Stimulated activated CD4-positive, alpha-beta T cell treated with anti-CD3 and anti-CD28 coated beads, TNF-alpha, amount 100 ng/mL, for 4 hours (primary cell): ENCODE measurements at places on chromosomes 2 and 18.

DNA sequence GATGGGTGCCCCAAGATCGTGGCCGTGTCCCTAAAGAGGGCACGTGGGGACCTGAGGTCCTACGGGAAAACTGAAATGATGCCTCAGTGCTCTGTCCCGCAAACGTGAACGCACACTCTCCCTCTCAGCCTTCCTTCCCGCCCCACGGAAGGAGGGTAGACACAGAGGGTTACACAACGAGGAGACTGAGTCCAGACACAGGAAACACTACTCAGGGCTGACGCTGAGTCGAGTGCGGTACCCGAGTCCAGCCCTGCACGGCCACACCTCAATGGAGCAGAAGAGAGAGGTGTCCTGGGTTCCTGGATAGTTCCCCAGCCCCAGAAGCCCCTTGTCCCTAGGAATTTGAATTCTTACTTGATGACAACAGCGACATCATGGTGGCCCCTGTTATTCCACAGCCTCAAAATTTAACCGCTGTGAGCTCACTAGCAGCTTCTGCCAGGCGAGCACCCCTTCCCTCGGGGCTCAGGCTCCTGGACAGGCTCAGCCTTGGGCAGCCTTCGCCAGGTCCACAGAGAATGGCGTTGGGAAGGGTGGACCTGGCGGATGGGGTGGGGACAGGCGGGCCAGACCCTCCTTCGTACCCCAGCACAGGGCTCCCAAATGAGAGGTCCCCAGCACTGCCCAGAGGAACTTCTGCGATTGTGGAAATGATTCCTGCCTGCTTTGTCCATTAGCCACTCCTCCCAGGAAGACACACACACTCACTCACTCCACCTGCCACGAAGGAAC is 980 bp upstream of the RNPEPL1 start:
- no peak for DNase-seq

DNA sequence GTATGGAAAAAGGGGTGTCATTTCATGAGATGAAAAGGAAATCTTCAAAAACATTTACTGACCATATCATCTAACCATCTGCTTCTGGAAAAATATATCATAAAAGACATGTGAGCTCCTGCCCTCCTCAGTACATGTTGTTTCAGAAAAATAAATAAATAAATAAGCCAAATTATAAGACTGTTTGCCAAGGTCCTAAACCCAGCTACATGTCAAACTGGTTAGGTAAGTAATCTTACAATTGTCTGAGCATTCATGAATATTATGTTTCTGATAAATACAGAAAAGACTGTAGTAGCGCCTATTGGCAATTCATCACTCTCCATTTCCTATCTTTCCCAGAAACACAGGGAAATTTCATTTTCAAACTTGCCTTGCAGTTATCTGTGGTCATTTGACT is 138.9 kb upstream of the SETBP1 start:
- DNase-seq, result no peak

DNA sequence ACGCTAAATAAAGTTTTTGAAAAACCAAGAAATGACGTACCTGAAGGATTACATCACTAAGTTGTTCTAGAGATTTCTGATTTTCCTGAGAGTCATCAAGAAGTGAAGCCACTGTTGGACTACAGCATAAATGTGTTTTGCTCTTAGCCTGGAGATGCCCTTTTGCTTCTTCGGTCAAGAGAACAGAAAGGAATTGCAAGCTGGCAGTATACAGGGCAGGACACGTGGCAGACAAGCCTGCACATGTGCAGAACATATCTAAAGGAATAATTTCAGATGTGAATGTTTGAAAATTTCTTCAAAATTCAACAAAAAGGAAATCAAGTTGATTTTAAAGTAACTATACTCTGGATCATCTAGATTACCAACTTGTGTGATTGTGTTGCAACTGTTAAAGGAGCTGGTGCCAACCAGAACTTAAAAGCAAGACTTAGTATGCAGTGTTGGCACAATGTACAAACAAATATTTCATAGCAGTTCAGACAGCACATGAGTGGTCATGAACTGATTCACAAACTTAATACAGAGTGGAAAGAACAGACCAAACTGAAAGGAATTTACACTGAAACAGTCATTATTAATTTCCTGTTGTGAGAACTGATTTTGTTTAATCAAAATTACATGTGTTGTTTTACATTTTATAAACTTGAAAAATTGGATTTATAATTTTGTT is 100.4 kb upstream of the CD226 start:
- no peak for DNase-seq

- DNase-seq, result no peak
These were observed 207.8 kb upstream of the SMAD2 start for GRCh38 chr18:48138210-48138609.

DNA sequence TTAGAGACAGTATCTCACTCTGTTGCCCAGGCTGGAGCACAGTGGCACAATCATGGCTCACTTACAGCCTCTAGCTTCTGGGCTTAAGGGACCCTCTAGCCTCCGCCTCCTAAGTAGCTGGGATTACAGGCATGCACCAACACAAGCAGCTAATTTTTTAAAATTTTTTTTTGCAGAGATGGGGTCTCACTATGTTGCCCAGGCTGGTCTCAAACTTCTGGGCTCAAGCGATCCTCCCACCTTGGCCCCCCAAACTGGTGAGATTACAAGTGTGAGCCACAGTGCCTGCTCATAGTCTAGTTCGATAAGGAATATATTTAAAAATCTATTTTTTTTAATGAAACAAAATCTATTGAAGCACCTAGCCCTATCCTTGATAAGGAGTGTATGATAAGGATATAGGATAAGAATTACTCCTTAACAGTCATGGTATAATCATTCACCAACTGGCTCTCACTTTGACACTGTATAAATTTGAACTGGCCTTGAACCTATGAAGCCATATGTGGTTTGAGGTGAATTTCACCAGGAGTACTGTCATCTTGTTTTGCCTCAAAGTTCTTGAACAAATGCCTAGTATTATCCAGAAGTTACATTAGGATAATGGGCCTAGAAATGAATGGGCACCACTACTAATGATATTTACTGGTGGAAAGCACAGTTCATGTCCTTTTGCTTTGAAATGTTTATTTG is 71.1 kb downstream of the EXOC6B start:
- DNase-seq, result no peak

- no peak for DNase-seq
These were observed 113.1 kb upstream of the WDR75 start for GRCh38 chr2:189327879-189328847.

DNA sequence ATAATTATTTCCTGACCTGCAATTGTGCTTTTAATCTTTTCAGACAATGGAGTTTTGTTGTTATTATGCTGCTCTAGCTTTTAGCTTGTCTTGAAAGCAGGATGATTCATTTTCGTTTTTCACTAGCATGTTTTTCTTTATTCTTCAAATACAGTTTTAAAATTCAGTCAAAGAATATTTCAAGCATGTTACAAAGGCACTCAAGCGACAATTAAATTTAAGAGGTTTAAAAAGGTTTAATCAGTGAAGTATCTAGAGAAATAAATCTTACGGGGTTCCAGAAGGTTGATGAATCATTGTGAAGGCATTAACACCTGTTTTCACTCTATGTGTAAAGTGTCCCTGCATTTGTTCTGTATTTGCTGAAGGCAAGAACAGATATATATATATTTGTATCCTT is 390.7 kb upstream of the TMEFF2 start:
- no peak for DNase-seq

DNA sequence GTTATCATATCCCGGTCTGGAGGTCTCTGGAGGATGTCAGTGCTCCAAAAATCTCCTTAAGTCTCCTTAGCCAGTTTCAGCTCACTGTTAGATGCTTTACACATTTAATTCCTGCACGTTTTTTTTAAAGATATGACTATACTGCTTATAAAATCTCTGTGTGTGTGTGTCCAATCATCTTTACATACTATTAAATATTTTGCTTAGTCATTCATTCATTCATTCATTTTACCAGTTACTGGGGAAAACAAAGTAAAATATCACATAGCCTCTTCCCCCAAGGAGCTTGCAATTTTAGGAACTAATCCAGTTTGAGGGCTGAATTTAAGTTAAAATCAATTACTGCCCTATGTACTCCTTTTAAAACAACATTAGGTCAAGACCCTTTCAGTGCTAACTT is 293.2 kb upstream of the LYPD1 start:
- DNase-seq, result no peak

- DNase-seq, result no peak
These were observed 35.4 kb downstream of the PPP4R3B start for GRCh38 chr2:55581874-55582547.

DNA sequence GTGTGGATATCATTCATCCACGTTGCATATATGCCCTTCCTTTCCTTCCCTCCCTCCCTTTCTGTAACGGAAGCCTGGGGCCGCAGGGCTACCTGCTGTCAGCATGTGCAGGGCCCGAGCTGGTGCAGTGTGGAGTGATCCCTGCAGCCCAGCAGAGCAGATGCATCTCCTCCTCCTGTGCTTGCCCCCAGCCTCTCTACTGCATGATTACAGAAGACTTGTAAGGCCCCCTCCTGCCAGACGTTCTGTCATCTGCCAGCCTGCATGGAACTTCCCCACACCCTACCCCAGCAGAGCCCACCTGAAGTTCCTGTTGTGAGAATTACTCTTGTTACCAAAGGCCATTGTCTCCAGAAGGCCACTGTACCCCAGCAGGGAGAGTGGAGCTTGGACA is 67.5 kb upstream of the FOSL2 start:
- no peak for DNase-seq

- DNase-seq, result no peak
These were observed 17.0 kb upstream of the ANKRD44 start for GRCh38 chr2:197327472-197328098.

DNA sequence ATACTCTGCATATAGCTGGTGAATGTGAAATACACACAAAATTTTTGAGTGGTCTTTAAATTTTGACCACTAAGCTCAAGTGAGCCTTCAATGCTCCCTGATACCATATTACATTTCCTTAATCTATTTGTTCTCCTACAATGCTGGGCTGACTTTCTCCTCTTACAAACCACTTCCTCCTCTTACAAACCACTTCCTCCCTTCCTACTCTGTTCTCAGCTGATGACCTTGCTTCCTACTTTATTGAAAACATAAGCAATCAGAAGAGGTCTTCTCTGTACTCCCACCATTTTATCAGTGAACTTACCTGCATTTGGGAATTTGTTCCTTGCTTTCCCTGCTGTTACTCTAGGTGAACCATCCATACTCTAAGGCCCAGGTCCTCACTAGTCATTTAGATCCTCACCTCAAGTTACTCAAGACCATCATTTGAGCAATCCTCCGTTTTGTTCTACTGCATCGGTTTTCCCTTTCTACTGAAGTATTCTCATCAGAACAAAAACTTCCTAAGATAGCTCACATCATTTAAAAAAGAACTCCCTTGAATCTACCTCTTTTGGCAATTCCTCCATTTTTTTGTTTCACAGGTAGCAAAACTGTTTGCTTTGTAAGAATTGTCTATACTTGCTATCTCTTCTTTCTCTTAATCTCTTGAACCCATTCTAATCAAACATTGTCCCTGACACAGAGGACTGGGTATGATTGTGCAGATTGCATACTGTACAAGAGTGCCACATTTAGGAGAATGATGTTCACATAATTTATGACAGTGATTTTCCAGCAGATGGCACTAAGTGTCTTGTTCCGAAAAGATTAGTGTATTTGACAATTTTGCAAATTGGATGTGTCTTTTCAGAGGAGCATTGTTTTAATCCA is 96.5 kb downstream of the EPB41L5 start:
- DNase-seq, result no peak

- no peak for DNase-seq
These were observed 1.6 kb downstream of the ABCA12 start for GRCh38 chr2:215136669-215137328.

GRCh38 chr18:61738042-61738441 is 154.8 kb downstream of the RNF152 start:
- DNase-seq, result no peak

GRCh38 chr2:152603166-152603565 is 114.1 kb downstream of the PRPF40A start:
- no peak for DNase-seq

DNA sequence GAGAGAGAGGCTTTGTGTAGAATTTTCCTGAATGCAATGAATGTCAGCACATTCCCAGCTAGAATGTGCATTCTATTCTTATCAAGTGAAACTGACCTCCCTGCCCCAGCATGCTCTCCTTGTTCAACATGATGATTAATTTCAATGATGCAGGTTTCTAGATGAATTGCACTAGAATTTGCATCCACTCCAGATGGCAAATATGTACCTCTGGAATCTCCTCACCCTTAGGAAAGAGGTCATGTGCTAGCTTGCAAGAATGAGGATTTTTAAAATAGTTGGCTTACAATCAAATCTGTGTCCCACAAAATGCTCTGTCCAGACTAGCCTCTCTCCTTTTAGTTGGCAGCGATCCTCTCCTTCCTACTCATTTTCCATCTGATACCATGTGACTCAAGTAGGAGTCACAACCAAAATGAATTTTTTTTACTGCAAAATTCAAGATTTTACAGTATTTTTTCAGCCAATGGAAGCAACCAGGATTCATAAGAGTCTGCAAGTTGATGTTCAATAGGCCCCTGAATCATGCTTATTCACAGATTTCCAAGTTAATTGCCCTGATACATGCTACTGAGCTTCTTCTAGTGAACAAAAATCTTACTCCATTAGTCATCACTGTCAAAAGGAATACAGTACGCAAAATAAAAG is 21.0 kb upstream of the STAT4 start:
- no peak for DNase-seq

DNA sequence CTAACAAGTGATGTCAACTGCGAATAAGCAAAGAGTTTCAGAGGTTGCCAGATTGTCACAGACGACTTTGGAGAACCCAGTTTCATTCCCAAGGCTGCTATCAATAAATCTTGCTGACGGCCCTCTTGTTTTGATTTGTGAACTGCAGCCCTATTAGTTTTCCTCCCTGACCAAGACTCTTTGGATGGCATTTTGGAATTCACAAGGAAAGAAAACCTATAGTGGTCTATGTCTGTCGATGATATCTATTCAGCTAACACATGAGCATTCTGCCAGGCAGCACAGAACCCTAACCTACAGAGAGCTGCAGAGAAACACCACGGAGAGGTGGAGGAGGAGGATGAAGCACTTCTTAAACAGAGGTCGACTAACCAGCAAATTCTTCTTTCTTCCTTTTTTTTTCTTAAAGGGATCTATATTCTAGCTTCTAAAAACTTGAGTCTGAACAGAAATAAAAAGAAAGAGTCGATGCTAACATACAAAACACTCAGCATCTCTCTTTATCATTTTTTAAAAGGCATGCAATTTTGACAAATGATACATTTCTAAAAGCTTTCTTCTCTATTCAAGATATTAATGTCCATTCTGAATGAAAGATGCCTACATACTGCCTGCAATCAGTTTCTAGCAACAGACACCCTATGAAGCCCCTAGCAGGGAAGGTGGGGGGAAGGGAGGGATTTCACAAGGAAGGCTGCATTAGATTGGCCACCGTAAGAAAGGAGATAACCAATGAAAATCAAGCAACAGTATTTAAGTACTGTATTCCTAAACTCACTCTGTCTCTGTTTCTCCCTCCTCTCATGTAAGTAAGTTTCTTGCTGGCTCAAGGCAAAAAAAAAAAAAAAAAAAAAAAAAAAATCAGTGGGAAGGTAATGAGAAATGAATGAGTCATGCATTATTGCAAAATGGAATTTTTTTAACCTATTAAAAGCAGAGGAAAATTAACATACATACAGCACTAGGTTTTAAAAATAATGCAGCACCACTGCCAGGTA is 83.0 kb upstream of the CHRNA1 start:
- DNase-seq, result no peak

GRCh38 chr2:33806041-33806440 is 206.9 kb upstream of the FAM98A start:
- no peak for DNase-seq
